Left lobe of liver (tissue), 2 donors: ENCODE measurements at places on chromosomes 12 and 14.
A peak's percentile ranks its signal among the peaks of the same experiment; 100 is the strongest.

DNA sequence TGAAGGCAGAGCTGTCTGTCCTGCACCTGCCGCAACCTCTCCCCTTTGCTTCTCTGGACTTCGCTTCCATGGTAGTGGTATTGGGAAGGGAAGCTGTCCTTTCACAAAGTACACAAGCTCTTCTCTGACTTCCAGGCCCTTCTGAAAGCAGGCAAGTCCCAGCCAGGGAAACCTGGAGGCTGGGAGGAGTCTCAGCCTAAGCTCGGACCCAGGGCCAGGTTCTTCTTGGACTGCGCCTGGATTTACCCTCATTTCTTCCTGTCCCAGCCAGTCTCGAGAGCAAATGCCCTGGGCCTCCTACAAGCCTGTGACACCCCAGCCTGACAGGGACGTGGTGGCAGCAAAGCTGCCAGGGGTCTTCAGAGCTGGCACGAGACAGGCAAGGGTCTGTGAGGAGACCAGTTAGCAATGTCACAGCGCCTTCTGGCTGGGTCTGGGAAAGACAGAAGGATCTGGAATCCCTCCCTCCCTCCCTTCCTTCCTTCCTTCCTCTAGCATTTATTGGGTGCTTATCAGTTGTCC, 22.4 kb downstream of the ISCA2 start:
- DNase-seq, result no peak

GRCh38 chr14:68322940-68323620, 469.8 kb downstream of the ZFP36L1 start:
- DNase-seq, result no peak

DNA sequence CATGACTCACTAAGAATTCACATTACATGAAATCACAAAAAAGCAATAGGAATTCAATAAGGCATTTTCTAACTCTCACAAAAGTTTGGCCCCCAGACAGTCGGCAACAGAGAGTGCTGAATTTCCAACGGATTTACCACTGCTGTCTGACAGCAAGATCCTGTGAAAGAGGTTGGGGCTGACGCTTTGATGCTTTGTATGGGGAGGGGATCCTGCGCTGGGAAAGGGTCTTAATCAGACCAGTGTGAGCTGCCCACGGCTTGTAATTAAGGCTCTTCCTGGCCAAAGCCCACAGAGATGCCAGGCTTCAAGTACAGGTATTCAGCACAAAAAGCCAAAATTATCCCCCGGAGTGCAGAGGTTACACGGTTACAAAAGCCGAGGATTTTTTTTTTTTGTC, 66.8 kb upstream of the TMCC3 start:
- DNase-seq, result no peak

- no peak for DNase-seq
Observed at GRCh38 chr12:113812411-113813228, 153.5 kb downstream of the RBM19 start.

DNA sequence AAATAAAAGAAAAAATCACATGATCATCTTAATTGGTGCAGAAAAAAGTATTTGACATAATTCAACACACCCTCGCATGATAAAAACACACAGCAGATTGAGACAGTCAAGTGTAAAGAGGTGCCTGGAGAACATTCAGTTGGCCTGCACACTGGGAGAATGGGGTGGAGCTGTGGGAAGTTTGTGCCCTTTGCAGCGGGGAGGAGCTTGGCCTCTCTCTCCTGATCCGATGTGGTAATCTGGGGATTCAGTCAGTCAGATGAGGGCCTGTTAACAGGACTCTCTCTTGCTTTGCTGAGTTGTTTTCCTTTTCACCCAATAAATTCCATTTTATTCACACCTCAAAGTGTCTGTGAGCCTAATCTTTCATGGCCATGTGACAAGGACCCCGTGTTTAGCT, 5.9 kb downstream of the SERPINA6 start:
- DNase-seq, result peak; percentile 90

DNA sequence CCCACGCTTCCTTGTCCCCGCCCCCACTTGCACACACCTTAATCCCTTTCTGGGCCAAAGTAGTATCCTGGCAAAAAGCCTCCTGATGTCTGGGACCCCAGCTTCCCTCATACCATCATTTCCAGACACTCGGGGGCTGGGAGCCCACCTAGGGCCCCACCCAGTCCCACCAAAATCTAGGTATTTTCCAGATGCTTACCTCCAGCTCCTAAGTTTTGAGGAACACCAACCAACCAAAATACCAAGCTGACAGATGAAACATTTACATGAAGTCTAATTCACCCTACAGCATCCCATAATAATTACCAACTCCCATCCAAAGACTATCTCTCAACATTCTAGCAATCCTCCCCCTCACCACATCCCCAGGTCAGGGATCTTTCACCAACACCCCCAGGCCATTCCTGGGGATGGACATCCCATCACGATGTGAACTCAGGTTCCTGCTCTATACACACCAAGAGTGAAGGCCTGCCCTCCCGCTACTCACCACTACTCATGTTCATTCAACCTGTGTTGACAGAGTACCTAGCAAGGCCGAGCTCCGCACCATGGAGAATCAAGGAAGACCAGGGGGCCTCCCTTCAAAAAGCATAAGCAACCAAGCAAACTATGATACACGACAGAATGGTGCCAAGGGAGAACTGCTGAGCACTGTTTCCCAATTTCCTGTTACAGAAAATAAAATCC, 1.6 kb upstream of the CHD4 start:
- no peak for DNase-seq

DNA sequence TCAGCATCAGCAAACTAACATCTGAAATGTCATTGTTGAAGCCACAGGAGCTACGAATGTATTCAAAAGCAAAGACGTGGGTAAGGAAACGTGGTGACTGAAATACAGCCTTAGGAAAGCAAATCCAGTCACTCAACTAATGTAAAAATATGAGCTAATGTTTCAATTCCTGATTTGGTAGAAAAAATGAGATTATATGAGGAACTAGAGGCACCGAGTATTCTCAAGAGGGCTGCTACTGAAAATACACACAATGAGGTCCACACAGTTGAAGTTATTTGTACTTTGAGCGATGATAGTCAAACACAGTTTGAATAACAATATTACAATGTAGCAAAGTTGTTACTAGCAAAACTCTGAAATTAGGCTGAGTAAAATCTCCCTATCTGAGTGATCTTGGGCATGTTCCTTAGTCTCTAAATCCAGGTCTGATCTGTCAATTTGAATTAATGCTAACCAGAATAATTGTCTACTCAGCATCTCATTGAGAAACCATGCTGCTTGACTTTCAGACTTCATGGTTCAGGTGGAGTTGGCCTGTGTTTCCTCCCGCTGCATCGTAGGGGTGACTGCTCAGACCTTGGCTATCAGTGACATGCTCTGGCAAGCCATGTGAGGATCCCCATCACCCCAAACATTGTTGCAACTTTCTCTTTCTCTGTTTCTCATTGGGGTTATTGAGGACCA, 467.1 kb upstream of the SOX5 start:
- DNase-seq, result no peak

DNA sequence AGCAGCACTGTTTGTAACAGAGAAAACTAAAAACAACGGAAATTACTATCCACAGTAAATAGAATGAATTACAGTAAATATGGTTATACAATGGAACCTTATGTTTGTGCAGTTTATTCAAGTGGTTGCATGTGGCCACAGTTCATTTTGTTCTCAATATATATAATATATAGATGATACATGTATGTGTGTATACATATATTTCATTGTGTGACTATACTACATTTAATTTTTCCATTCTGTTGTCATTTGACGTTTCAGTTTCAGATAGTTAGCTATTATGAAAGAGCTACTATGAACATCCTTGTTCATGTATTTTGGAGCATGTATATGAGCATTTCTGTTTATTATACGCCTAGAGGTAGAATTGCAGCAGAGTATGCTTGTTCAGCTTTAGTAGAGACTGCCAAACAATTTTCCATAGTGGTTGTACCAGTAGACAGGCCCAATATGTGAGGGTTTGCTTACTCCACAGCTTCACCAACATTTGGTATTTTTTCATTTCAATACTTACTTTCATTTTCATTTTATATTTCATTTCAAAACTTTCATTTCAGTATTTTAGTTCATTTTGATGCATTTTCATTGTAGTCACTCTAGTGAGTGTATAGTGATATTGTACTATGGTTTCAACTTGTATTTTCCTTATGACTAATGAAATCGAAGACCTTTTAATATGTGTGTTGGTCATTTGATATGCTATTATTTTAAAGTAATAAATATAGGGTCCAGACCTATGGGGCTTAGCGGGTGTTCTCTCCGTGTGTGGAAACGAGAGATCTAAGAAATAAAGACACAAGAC, 141.5 kb upstream of the FGD4 start:
- DNase-seq, result no peak

GRCh38 chr14:89365061-89365801, 51.8 kb downstream of the FOXN3 start:
- DNase-seq, result no peak

- peak; percentile 38 for DNase-seq
Observed at GRCh38 chr14:101230161-101230850, 326.8 kb upstream of the RTL1 start.

- no peak for DNase-seq
Observed at GRCh38 chr14:74611650-74612349, at the start of gene LTBP2. TSS of gene LTBP2 (minus strand) at chr14:74612237. CDS start at chr14:74611944, 293 bp downstream.

DNA sequence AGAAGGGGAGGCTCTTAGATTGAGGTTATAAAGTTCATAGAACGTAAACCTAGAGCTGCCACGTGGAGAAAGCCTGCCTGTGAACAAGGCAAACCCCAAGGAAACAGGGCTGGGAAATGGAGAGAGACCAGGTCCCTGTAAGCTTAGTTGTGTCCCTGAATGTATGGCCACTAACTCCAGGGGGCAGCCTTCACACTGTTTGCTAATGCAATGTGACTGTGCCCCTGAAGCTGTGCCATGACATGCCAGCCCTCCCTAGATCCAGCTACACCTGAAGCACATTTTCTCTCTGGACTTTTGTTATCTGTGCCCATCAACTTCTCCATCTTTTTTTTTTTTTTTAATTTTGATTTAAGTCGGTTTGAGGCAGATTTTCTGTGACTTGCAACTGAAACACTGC, 60.6 kb upstream of the TMCC3 start:
- DNase-seq, result no peak

DNA sequence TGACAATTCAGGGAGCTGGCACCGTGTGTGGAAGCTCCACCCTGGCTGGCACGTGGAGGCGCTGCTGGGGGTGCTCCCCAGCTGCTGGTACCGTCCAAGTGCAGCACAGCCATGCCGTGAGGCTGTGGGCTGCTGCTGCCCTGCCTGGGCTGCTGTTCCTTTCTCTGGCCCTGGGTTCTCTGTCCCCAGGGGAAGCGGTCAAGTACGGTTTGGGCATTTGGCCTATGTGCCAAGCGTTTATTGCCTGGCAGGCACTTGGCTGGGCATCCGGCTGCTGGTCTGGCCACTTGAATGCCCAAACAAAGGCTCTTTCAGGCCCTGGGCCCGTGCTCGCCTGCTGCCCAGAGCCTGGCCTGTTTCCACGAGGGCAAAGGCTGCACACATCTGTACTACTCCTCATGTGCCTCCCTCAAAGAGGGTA, 39.6 kb downstream of the RHOF start:
- DNase-seq, result peak; percentile 98

DNA sequence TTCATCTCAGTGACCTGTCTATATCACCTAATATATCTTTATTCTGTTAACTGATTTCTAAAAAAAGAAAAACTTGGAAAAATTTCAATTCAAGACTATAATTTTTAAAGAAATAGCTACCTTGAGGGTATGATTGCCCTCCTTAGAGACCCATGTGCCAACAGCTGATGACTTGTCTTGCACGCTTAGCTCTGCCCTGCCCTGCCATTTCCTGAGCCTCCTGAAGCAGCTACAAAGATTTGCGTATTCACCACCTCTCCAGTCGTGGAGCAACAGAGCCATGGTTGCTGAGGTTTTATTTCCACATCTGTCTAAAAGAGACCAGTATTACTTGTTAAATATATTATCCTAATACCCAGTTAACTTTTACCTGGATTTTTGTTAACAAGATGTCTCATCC, 91.7 kb upstream of the ATF1 start:
- DNase-seq, result no peak

GRCh38 chr12:106113042-106113441, 25.7 kb downstream of the NUAK1 start:
- no peak for DNase-seq

DNA sequence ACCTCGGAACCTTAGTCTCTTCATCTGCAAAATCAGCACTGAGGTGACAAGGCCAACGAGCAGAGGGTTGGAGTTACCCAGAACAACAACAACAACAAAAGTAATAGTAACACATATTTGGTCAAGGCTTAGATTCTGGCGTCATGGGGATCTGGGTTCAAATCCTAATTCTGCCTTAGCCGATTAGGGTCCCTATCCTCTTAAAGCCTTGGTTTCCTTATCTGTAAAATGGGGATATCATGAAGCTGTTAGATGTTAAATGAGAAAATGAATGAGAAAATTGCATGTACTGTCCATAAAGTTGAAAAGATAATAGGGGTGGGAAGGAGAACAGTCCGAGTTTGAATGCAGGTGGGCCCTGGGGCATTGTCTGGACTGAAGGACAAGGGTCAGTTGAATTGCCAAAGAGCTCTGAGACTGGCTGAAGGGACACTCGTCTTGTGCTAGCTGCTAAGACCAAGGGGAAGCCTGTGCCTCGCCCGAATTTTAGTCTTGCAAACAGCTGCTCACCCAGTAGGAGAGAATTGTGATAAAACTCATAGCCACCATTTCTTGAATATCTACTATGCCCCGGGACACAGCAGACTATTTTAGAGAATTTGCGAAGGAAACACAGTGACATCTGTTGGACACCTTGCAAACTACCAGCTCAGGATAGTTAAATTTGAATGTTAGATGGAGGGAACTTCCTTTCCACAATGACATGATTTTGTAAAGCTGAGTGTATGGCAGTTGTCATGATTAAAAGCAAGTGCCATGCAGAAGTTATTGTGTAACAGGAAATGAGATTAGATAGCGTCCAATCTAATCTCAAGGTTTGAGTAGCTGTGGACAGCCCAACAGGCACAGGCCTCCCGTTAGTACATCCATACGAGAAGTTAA, 6.8 kb upstream of the HNF1A start:
- DNase-seq, result no peak

- peak; percentile 51 for DNase-seq
Observed at GRCh38 chr14:103279142-103280025, 54.7 kb upstream of the EIF5 start.

DNA sequence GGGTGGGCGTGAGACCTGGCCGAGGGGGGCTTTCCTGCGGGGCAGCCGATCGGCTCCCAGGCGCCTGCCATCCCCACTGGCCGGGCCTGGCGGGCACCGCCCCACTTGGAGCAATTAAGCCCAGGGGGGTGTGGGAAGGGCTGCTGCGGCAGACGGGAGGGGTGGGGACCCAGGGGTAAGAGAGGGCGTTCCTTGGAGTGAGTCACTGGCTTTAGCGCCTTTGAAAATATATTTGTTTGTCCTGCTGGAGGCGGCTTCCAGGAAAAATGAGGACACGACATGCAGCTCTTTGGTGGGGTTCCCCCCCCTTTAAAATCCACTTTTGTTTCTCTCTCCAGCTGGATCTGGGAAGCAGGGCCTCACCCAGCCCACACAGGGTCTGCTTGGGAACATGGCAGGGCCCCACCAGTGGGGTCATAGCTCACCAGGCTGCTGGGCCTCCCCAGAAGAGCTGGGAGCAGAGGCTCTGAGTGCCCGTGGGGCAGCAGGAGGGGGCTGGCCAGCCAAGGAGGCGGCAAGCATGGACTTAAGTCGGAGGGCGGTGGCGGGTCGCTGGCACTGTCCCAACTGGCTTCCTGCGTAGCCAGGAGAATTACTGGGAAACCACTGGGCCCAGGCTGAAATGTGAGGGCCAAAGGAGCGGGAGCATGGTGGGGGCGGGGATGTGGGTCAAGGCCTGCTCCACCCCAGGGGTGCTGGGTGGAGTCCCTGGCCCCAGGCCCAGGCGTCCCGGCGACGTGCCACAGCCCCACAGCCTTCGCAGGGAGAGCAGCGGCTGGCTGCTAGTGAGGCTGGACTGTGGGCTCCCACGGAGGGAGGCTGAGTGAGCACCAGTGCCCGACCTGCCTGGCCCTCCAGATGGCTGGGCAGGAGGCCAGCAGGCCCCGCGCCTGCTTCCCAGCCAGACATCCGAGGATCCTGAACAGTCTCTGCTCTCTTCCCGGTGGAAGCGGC, 128.0 kb downstream of the RFLNA start:
- peak; percentile 92 for DNase-seq
